ENCODE measurements at places on chromosomes 13 and 19.

- DNase-seq, result peak; percentile 79
Observed at GRCh38 chr13:49265822-49266221, 18.1 kb downstream of the CDADC1 start.

GRCh38 chr13:24167666-24168391, 7.3 kb downstream of the SPATA13 start:
- no peak for DNase-seq

DNA sequence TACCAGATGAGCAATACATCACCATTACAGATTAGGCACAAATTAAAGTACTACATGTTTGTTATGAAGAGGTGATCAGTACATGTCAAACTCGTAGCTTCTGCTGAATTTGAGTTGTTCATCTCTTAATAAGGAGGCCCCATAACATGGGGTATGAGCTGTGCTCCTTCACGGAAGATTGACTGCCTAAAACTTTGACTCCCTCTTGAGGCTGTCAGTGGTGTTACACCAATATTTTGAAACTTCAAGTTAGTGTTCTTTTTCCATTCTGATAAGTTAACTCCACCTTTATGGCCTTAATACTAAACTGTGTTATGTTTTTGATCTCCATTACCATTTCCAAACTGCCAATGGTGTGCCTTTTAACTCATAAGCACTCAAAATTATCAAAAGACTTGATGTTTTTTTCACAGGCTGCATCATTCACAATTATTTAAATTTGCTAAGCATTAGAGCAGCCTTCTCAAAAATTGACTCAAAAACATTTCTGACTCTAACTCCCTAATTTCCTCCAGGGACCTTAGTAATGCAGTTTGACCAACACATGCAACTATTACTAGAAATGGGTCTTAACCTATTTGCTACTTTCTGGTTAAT, 1591.5 kb downstream of the PCDH9 start:
- DNase-seq, result peak; percentile 52

GRCh38 chr13:106246242-106246641, 289.2 kb downstream of the EFNB2 start:
- DNase-seq, result no peak

GRCh38 chr13:24505756-24506155, 6.8 kb downstream of the PARP4 start:
- no peak for DNase-seq

DNA sequence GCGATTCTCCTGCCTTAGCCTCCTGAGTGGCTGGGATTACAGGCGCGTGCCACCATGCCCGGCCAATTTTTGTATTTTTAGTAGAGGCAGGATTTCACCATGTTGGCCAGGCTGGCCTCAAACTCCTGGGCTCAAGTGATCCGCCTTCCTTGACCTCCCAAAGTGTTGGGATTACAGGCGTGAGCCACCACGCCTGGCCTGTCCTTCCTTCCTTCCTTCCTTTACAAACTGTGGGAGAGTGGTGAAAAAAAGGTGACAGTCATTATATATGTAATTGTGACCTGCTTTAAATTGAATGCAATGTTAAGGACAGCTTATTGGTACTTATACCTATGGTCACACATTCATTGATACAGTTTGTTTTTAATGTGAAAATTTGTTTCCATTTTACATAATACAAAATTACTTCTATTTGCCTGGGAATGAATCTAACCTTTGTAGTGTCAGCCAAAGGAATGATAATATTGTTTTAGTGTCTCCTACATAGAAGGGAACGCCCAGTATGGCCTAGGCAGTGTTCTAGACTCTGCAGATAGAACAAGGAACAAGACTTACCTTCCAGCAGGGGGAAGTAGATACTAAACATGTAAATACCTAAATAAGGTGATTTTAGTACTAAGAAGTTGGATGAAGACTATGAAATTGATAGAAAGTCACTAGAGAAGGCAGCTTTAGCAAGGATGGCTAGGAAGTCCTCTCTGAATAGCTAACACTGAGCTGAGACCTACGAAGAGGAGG, 146.3 kb downstream of the GGACT start:
- no peak for DNase-seq

DNA sequence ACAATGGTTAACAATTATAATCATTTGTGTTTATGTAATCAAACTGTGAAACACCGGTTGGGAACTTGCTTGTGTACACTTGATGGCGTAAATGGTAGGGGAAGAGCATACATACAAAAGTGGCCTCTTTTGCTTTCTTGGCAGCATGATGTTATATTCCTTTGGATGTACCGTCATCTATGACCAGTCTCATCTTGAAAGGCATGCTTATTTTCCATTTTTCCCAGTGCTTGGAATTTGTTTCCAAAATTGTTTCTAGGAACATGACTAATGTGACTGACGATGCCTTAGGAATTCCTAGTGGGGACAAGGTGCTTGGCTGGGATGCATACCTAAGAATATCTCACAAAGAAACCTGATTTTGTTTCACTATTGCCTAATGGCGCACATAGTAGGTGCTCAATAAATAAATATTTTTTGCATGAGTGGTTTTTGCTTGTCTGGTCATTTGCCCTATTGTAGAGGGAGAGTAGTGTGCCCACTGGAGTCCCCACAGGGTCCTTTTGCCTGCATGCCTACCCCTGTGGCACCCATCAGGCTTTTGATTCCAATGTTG, 45.5 kb downstream of the SAE1 start:
- DNase-seq, result peak; percentile 88

- DNase-seq, result no peak
Observed at GRCh38 chr13:97316390-97316789, 94.3 kb downstream of the MBNL2 start.

DNA sequence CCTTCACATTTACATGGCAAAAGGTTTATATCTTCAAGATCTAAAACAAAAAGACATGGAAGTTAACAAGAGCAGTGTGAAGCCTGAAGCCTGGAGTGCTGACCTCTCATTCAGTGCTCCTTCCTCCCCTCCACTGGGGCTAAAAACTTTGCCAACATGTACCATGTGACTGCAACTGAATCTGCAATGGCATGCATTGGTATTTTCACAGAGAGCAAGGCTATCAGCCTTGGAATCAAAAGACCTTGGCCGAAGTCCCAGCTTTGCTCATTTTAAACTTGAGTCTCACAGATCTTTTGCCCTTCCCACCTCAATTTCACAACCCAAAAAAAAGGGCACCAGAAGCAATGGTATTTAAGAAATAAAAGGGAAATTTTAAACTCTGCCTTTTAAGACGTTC, 325.1 kb downstream of the DCT start:
- peak; percentile 73 for DNase-seq

GRCh38 chr19:34350161-34350561, 14.8 kb upstream of the GPI start:
- peak; percentile 38 for DNase-seq

DNA sequence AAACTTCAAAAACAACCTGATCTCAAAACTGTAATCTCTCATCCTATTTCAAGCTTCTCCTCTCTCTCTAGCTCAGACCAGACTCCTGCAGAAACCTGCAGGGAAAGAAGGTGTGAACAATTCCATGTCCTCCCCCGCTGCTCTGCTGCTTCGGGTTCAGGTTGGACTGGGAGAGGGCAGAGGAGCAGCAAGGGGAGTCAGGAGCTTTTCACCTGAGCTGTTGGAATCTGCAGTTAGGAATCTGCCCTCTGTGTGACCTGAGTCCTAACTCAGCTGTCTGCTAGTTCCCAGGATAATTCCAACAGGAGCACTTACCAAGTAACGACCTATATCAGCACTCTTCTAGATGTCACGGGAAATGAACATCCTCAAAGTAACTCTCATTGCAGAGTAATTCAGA, 118.3 kb downstream of the DNAJC15 start:
- DNase-seq, result no peak

DNA sequence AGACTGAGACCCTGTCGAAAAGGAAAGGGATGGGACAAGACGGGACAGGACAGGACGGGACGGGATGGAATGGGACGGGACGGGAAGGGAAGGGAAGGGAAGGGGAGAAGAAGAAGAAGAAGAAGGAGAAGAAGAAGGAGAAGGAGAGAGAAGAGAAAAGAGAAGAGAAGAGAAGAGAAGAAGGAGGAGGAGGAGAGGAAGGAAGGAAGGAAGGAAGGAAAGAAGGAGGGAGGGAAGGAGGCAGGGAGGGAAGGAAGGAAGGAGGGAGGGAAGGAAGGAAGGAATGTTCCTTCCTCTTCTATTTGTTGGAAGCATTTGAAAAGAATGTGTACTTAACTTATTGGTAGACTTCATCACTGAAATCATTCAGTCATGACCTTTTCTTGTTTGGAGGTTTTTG, 9.6 kb upstream of the SHFL start:
- no peak for DNase-seq

- no peak for DNase-seq
Observed at GRCh38 chr13:108444448-108444847, 174.9 kb downstream of the TNFSF13B start.

DNA sequence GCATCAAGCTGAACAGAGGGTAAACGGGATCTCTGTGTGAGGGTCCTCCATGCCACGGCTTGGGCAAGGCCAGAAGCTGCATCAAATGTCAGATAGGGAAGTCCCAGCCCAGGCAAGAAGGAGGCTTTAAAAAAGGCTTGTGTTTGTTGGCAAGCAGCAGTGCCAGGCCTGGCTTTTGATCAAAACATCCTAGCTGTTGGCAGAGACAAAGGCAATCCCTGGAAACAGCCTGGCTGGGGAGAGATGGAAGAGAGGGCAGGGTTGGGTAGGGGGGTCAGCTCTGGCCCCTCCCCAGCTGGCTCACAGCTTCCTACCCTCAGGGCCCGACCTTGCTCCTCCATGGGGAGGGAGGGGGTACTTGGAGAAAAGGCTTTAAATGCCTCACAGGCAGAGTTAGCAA, 61.8 kb upstream of the KCTD15 start:
- DNase-seq, result no peak

DNA sequence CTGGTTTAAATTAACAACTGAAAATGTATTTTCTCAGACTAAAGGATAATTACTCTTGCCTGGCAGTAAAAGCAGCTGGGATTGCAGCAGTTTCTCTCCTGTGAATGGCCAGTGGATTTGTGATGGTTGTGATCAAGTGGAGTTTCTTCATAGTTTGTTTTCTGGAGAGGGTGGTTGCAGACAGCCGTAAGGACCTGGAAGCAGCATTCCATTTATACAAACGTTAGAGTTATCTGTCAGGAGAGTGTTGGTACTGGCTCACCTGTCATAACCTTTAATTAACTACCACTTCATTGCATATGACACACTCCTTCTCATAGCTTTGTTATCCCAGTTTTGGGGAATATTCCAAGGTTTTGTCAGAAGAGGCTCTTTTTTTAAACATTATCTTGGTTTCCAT, 258.4 kb upstream of the SLC10A2 start:
- no peak for DNase-seq

- no peak for DNase-seq
Observed at GRCh38 chr13:94173312-94173854, 306.1 kb downstream of the DCT start.

DNA sequence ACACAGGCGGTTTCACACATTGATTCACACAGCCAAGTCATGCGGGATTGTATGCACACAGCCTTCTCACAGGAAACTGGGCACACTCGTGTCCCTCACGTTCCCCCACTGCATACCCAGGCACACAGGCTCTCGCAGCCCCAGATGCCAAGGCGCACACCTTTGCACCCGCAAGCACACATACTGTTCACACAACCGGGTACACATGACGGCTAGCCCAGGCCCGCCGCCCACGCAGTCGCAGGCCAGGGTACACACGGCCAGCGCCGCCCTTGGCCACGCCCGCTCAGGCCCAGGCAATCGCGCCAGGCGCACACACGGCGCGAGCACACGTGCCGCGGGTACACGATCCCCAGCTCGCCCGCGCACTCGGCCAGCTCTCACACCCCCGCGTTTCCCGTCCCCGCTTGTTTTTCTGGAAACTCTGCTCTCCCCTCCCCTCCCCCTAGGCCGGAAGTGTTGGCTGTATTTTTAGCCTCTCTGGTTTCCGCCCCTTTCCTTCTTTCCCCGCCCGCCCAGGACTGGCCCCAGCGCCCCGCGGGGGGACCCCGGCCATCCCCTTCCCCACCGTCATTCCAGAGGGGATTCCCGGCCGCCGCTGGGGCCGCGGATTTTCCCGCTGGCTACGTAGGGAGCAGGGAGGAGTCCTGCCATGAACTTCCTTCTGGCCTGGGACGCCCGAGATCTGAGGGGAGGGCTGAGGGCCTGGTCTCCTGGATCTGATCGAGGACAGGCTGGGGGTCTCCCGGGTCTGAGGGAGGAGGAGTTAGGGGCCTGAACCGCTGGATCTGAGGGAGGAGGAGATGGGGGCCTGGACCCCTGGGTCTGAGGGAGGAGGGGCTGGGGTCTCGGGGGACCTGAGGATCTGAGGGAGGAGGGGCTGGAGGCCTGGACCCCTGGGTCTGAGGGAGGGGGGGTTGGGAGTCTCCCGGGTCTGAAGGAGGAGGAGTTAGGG, 4.0 kb upstream of the ZFP36 start:
- DNase-seq, result peak; percentile 94

GRCh38 chr13:53501387-53501786, 472.8 kb downstream of the OLFM4 start:
- no peak for DNase-seq
